ENCODE measurements at places on chromosomes 1 and 21. TPM values are rescaled to one million over a fixed set of nuclear protein-coding genes. Genes with fewer than 3 reads are reported as not detected.
A peak's percentile ranks its signal among the peaks of the same experiment; 100 is the strongest.

GRCh38 chr1:25011275-25011674 is 81.2 kb upstream of the RUNX3 start:
- no peak for DNase-seq

GRCh38 chr1:30847358-30847972 is 61.1 kb downstream of the SDC3 start:
- no peak for DNase-seq

The CD52 gene
- not detected for total RNA-seq

DNA sequence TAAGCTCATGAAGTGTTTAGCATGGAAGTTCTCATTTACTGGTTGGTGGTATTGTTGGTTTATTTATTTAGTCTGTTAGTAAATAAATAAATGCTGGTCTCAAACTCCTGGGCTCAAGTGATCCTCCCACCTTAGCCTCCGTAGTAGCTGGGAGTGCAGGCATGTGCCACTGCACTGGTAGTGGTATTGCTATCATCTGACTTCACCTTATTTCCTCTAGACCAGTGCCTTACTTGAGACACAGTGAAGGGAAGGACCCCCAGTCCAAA is 1.4 kb upstream of the SLC2A1 start:
- DNase-seq: no peak

- no peak for DNase-seq
Measured at GRCh38 chr1:87428883-87429282, 100.2 kb downstream of the LMO4 start.

DNA sequence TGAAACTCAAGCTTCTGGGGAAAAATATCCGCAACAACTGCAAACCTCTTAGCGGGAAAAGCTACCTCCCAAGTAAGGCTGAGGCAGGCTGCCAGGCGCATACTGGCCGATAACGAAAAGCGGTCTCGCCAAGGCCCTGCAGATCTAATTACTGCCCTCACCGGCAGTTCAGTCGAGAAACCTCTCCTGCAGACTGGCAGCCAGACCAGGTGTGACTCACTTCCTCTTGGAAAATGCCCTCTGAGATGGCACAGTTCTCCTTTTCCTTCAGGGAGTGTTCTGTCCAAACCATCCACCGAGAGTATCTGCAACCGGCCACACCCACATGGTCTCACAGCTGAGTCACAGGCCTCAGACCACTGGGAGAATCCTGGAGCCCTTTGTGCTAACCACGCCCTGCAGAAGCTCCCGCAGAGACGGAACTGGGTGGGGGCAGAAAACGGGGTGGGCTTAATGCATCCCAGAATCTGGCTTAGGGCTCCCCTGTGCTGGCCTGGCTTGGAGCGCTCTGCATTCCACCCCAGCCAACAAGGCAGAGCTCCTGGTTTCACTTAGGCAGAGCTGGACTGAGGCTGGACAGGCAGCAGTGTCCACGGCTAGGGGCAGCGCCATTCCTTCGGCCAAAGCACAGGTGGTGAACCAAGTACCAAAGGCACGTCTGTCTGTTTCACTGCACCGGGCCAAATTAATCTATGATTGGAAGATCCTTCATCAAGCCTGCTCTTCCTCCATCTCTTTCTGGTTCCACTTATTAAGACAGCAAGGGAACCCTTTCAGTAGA is 1.2 kb downstream of the S100A10 start:
- DNase-seq: peak; percentile 88

The RORC gene
- total RNA-seq: not detected

The RNU1-2 gene
- 2,859 TPM for total RNA-seq
